ENCODE measurements at places on chromosomes 1 and 21.

DNA sequence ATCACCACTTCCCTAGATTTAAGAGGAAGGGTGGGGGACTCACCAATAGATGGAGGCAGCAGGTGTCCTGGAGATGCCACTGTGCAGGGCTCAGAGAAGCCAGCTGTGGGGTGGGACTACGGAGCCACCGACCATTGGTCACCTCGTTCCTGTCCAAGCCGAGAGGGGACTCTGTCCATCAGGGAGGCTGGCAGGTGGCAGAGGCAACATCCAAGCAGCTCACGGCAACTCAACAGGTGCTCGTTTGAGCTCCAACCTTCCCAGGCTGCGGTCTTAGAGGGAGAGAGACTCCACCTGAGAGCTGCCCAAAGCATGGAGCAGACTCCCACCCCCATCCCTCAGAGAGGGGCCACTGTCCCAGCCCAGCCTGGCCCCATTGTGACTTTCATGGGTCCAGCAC is 71.4 kb downstream of the IGSF21 start:
- DNase-seq: no peak

DNA sequence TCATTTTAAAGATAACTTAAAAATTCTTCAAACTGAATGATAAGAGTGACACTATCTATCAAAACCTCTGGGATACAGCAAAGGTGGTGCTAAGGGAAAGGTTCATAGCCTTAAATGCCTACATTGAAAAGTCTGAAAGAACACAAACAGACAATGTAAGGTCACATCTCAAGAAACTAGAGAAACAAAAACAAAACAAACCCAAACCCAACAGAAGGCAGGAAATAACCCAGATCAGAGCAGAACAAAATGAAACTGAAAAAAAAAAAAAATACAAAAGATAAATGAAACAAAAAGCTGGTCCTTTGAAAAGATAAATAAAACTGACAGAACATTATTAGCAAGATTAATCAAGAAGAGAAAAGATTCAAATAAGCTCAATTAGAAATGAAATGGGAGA is 6.8 kb downstream of the ODF2L start:
- no peak for DNase-seq

DNA sequence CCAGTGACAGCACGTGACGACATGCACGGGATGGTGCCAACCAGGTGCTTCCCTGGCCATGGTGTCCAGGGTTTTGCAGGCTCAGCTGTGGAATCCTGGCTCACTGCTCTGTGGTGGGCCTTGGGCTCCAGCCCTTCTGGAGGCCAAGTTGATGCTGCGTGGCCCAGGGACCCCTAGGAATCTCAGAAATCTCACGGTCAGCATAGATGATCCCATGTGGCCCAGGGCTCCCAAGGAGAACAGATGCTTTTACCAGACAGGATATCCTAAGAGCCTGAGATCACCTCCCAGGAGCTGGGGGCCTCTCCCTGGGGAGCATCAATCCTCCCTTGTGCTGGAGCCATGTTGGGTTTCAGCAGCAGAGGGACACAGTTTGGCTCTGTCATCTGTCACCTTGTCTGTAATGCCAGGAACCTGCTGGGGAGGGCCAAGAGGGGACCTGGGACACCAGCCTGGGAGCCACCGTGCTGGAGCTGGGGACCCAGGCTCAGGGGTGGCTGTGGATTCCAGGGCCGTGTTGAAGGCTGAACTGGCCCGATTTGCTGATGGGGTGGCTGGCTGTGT is 63.9 kb downstream of the TRIM11 start:
- no peak for DNase-seq

GRCh38 chr1:19684677-19685076 is 20.0 kb downstream of the HTR6 start:
- DNase-seq: no peak

DNA sequence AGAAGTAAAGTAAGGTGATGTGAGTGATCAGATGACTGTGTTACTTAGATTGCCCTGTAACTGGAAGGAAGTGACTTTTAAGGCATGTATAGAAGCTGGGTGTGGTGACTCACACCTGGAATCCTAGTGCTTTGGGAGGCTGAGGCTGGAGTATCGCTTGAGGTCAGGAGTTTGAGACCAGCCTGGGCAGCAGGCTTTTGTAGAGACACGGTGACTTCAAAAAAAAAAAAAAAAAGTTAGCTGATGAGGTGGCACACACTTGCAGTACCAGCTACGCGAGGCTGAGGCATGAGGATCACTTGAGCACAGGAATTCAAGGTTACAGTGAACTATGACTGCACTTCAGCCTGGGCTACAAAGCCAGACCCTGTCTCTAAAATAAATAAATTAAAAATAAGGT is 2.3 kb upstream of the USP16 start:
- no peak for DNase-seq

DNA sequence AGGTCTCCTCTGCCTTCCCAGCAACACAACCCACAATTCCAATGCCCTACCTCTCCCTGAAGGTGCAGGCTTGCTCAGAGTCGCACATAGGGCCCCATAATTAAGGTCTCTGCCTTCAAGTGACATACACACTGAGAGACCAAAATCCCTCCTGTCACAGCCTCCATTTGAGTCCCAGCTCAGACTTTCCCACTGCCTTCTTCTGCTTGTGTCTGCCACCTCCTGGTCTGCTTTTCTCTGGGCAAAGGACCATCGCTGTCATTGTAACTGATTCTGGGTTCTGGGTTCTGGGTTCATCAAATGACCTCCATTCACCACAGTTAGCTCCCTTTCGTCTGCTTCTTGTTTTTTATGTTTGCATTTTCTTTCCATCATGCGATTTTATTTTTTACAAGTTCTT is 119.2 kb upstream of the ATP1B1 start:
- no peak for DNase-seq

- no peak for DNase-seq
Measured at GRCh38 chr1:31739346-31739745, 24.8 kb downstream of the ADGRB2 start.

- DNase-seq: no peak
Measured at GRCh38 chr21:35390013-35390776, 341.1 kb upstream of the RUNX1 start.

GRCh38 chr1:159172614-159173291 is 1.3 kb downstream of the CADM3 start:
- DNase-seq: no peak

- no peak for DNase-seq
Measured at GRCh38 chr1:212959266-212960220, 9.2 kb downstream of the VASH2 start.

- DNase-seq: no peak
Measured at GRCh38 chr1:160206036-160206389, 829 bp downstream of the PEA15 start.

DNA sequence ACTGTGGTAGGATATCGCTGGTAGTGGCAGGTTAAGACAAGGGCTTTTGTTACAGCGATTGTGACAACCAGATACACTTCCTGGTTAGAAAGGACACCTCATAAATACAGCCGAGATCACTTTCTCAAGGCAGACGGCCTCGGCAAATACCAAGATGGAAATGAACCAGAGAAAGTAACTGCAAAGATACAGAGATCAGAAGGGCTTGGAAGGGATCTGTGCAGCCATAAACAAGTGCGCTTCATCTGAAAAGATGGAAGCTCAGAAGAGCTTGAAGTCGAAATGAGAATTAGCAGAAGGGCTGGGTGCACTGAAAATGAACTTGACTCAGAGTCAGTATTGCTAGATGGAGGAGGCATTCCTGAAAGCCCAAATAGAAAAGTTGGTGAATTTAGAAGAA is 7.1 kb downstream of the DHRS3 start:
- DNase-seq: no peak

- DNase-seq: no peak
Measured at GRCh38 chr1:36753451-36753850, 270.7 kb upstream of the CSF3R start.

GRCh38 chr1:57111175-57111574 is 145.4 kb upstream of the C8B start:
- DNase-seq: no peak

DNA sequence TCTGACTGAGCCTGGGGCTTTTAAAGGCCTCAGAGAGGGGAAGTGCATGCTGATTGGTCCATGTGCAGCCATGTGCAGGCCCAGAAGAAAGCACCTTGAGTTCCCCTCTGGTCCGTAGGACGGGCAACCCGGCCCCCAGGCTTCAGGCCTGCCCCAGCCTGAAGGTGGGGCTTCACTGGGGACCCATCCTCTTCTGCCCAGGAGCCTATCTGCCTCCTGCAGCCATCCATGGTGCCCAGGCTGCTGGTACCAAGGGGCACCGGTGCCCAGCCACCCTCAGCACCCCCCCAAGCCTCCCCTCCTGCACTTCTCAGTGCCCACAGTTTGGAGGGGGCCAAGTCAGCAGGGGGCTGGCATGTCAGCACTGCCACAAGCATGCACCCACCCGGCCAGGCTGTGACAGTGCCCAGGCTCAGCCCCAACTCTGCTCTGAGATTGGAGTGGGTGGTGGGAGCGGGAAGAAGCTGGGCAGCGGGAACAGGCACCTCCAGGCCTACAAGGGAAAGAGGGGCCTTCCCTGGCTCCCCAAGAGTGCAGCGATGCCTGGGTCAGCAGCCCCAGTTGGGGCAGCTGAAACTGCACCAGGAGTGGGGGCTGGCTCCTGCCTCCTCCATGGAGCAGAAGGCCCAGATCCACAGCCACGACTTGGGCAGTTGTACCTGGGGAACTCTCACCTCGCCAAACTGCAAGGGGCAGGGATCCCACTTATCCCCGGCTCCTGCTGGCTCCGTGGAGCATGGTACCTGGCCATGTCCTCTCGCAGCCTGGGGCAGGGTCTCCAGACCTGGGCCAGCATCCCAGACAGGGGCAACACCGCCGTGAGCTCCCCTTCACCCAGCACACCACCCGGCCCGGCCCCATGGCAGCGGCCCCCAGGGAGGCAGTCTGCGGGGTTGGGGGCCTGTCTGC is 11.7 kb downstream of the COL6A2 start:
- DNase-seq: no peak

- DNase-seq: no peak
Measured at GRCh38 chr1:16498573-16499413, 15.3 kb downstream of the RNU1-1 start.

DNA sequence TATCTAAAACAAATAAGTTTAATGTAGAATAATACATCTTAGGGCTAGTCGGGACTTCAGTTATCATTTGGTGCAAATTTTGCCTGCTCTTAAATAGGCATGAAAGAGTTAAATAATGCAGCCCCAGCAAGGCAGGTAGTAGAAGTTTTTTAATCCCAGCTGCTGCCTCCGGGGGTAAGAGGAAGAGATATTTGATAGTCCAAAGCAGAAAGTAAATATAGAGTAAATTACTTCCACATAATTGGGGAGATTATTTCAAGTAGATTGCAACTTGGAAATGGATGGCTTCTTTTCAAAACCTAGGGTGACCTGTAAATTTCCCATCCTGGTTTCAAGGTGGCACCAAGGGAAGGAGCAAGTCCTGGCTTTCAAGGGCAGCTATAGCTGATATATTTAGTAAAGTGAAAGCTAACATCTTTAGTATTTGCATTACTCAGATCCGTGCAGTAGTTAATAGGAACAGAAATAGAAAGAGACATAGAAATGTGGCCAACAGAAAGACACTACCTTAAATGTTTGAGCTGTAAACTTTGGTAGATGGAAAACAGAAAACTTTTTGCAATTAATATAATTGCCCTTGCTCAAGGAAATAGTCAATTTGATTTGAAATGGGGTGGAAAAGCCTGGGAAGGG is 109.1 kb downstream of the LMO4 start:
- DNase-seq: no peak

- DNase-seq: no peak
Measured at GRCh38 chr1:163528710-163529348, 207.1 kb downstream of the NUF2 start.

- no peak for DNase-seq
Measured at GRCh38 chr1:24636661-24637357, 6.3 kb upstream of the SRRM1 start.

- no peak for DNase-seq
Measured at GRCh38 chr1:17117451-17118265, 1.6 kb downstream of the PADI2 start.

GRCh38 chr1:94020764-94021579 is 100.0 kb downstream of the ABCA4 start:
- no peak for DNase-seq

- DNase-seq: no peak
Measured at GRCh38 chr1:237398751-237399150, 356.8 kb downstream of the RYR2 start.

GRCh38 chr1:27004471-27005165 is 8.0 kb downstream of the TENT5B start:
- DNase-seq: no peak

DNA sequence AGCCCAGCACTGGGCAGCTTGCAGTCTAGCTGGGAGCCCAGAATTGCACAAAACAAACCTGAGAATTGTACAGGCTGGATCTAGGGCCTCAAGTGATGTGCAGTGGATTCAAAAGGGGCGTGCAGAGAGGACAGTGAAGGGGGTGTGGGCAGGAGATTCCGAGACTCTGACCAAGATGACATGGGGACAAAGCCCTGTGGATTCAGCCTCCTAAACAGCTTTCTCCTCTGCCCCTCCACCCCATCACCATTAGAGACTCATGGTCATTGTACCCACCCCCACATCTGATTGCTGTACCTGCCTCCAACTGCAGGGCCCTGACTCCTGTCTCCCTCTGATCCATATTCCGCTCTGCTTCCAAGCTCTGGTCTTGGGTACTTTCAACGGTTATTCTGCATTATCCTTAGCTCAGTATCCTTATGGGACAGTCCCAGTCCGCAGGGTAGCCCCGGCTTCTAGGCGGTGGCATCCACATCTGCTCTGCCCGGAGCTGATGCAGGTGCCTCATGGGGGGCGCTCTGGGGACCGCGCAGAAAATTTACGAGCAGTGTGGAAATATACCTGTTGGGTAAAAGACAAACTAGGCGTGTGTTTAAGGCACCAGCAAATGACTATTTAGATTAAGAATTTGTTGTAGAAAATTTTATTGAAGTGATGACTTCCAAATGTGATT is 1.7 kb upstream of the BMP8A start:
- no peak for DNase-seq

DNA sequence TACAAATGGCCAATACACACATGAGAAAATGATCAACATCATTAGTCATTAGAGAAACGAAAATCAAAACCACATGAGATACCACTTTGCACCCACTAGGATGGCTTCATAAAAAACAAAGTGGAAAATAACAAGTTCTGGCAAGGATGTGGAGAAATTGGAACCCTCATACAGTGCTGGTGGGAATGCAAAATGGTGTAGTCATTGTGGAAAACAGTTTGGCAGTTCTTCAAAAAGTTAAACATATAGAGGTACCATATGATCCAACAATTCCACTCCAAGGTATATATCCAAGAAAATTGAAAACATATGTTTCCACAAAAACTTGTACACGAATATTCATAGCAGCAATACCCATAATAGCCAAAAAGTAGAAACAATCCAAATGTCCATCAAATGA is 231.6 kb upstream of the CSF3R start:
- DNase-seq: no peak

- DNase-seq: no peak
Measured at GRCh38 chr1:156692441-156692924, 12.9 kb downstream of the CRABP2 start.

GRCh38 chr1:63651161-63651701 is 58.0 kb downstream of the PGM1 start:
- DNase-seq: peak; percentile 69
